ENCODE measurements at places on chromosomes 3 and 15.
A peak's percentile ranks its signal among the peaks of the same experiment; 100 is the strongest.

DNA sequence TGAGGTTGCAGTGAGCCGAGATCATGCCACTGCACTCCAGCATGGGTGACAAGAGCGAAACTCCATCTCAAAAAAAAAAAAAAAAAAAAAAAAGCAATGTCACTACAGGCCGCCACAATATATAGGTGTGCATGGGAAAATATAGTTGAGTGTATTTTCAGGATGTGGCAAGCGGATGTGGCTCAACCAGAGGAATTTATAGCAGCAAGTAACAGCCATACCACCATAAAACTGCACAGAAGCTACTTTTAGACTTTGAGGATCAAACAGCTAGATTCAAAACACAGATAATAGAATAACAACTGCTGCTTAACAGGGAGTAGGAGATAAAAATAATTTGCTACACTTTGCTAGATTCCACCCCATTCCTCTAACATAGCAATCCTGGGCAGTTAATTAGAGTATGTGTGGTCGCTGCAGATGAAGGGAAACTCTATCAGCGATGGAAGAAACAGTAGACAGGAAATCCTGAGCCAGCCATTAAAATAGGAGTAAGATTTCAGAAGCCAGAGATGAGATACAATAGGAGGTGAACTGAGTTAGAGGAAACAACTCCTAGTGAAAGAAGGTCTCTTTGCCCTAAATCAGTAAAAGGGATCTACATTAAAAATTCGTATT is 318.7 kb upstream of the STT3B start:
- DNase-seq, result no peak

DNA sequence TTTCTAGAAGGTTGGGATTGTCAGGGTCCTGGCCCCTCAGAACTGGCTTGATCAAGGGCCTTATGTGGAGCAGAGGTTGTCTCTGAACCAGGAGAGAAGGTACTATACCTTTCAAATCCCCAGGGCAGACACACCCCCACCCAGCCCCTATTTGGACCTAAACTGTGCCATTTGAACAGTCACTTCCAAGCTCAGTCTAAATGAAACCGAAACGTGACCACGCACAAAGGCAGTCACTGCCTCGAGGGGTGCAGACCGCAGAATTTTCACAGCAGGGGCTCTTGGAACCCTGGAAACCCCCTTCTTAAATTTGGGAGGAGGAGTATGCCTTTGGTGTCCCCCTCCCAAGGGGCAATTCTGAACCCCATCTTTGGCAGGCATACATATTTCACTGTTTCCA is 53.7 kb downstream of the GRIP2 start:
- no peak for DNase-seq

- DNase-seq, result no peak
These were observed 2.9 kb downstream of the ADPRH start for GRCh38 chr3:119582178-119582577.

DNA sequence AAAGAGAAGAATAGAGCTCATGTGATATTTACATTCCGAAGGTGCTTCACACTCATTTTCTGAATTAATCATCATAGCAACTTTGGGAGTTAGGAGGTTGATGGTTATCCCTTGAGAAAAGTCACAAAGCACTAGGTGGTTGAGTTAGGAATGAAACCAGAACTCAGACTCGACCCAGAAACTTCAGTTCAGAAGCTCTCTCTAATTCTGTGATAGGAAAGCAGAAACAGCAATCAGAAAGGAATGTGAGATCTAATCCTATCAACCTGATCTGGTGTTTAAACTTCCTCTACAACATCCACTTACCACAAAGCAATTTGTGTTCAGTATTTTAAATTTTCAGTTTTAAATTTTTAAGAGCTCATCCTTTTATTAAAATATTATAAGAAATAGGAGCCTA is 211.2 kb downstream of the CNTN3 start:
- no peak for DNase-seq

- no peak for DNase-seq
These were observed 120.0 kb downstream of the ATG7 start for GRCh38 chr3:11392014-11392859.

DNA sequence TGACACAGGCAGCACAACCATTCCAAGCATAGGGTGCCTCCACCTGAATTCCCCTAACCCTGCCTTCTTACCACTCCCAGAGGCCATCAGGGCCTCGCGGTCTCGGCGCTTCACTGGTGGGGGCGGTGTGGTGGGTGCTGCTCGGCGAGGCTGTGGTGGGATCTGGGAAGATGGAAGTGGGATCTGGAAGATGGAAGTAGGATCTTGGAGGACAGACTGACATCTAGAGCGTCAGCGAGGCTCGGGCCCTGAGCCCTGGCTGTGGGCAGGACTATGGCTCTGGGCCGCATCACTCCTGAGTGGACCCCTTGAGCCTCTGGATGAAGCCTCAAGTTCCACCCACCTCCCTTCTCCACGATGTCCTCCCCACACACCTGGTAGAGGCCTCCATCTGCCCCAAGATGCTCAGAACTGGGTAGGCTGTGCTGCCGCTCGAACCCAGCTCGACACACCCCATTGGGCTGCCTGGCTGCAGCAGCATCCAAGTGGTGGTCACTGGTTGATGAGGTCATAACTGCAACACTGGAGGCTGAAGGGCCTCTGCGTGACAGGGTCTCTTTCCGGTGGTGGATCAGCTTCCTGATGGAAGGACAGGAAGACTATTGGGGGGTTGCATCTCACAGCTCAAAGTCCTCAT is 3.6 kb downstream of the NCKIPSD start:
- DNase-seq, result no peak

GRCh38 chr15:43903864-43904290 is 77.1 kb downstream of the WDR76 start:
- peak; percentile 54 for DNase-seq
